ENCODE measurements at places on chromosomes 11 and 22.

GRCh38 chr11:64316672-64317324, 561 bp downstream of the TRMT112 start:
- peak; percentile 31 for DNase-seq

DNA sequence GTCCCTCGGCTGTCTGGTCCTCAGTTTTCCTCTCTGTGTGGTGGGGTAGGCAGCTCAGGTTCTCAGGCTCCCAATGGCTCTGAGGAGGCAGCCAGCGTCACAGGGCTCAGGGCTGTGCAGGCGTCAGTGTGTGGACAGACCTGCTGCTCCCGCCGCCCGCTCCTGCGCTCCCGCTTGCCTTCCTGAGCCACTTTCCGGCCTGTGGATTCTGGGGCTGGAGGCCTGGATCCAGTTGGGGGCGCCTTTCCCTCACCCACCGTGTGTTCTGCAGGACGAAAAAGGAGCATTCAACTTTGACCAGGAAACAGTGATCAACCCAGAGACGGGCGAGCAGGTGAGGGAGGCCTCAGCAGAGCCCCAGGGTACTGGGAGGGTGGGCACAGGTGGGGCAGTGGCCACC, 14.7 kb downstream of the DPP3 start:
- DNase-seq, result no peak

GRCh38 chr11:119995730-119996491, 142.0 kb downstream of the TRIM29 start:
- no peak for DNase-seq

DNA sequence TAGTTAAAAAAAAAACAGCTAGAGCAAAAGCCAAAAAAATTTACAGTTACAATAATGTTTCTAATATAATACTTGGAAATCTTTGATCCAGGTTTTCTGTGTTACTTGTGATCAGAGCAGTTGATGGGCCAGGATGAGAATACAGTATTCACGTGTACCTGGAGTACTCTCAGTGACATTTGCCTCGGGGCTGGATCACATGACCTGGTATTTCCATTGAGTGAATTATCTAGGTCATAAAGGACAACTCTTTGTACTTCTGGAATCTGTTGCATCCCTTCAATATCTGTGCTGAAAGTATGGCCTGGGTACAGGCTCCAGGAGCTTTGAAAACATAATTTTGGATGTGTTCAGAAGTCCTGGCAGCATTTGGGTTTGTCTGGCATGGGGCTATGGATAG, 93.5 kb downstream of the GRAMD1B start:
- DNase-seq, result no peak

GRCh38 chr22:47594836-47595521, 832.5 kb downstream of the TBC1D22A start:
- no peak for DNase-seq

GRCh38 chr22:36612458-36612857, 83.5 kb upstream of the EIF3D start:
- DNase-seq, result no peak

DNA sequence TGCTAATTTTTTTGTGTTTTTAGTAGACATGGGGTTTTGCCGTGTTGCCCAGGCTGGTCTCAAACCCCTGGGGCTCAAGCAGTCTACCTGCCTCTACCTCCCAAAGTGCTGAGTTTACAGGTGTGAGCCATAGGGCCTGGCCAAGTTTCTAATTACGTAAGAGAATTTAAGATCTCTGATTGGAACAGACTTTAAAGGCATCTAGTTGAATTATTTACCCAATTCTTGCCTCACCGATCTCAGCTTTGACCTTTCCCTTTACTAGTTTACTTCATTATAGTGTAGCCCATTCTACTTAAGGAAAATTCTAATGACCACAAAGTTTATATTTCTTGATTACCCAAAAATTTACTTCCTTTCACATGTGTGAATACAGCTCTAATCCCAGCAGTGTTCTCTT, 81.6 kb downstream of the YAP1 start:
- no peak for DNase-seq

GRCh38 chr11:125272092-125272491, 107.5 kb downstream of the PKNOX2 start:
- no peak for DNase-seq

- DNase-seq, result no peak
These were observed 132.2 kb upstream of the PLET1 start for GRCh38 chr11:112392904-112393303.

- DNase-seq, result no peak
These were observed 22.8 kb downstream of the SYN3 start for GRCh38 chr22:33035272-33035863.

- no peak for DNase-seq
These were observed 204.2 kb upstream of the ISX start for GRCh38 chr22:34861787-34862186.

GRCh38 chr11:28086569-28086968, 21.4 kb downstream of the KIF18A start:
- DNase-seq, result no peak

- DNase-seq, result peak; percentile 49
These were observed 13.5 kb upstream of the SORL1-AS1 start for GRCh38 chr11:121466063-121466794.

DNA sequence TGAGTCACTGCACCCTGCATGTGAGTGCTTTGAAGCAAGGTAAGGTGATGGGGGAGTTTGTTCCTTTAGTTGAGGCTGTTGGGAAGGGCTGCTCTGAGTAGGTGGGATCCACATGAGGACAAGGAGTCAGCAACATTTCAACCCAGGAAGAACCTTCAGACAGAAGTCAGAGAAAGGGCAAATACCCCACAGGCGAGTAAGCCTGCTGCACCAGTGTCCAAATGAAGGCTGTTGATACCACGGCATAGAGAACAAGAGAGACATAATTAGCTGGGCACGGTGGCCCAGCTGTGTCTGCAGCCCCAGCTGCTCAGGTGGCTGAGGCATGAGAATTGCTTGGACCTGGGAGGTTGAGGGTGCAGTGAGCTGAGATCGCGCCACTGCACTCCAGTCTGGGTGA, 54.3 kb upstream of the CLMP start:
- DNase-seq, result no peak
